ENCODE measurements at places on chromosomes 6 and 20. TPM values are rescaled to one million over a fixed set of nuclear protein-coding genes. Genes with fewer than 3 reads are reported as not detected.

CDSN gene
- total RNA-seq: not detected

ABHD16B gene
- not detected for total RNA-seq

MCHR2 gene
- total RNA-seq: not detected

CAPN11 gene
- 1.3 TPM for total RNA-seq

Measured in CD4-positive, alpha-beta T cell (primary cell).